ENCODE measurements at places on chromosomes 1 and 21. TPM values are rescaled to one million over a fixed set of nuclear protein-coding genes. Genes with fewer than 3 reads are reported as not detected.

Gene AMIGO1
- polyA plus RNA-seq = 0.67 TPM

Gene AADACL4
- polyA plus RNA-seq = not detected

Gene RORC
- not detected for polyA plus RNA-seq

Gene BSND
- polyA plus RNA-seq = not detected

Gene UMODL1
- polyA plus RNA-seq = not detected

Gene KCNK2
- 0.08 TPM for polyA plus RNA-seq

Gene ABCG1
- polyA plus RNA-seq = 8.4 TPM

- no peaks in the 10 kb centered on the region for H3K27me3 ChIP-seq
- H3K27ac ChIP-seq = peak within 1 kb of the TSS; percentile 92
- H3K4me3 ChIP-seq = peak within 1 kb of the TSS; percentile 61
- H3K36me3 ChIP-seq = no peaks in the 10 kb centered on the region
Observed at GRCh38 chr1:15684042-15684461, at the start of gene PLEKHM2. PLEKHM2 (plus strand) TSS chr1:15684320; CDS start chr1:15684559, 239 bp downstream.

DNA sequence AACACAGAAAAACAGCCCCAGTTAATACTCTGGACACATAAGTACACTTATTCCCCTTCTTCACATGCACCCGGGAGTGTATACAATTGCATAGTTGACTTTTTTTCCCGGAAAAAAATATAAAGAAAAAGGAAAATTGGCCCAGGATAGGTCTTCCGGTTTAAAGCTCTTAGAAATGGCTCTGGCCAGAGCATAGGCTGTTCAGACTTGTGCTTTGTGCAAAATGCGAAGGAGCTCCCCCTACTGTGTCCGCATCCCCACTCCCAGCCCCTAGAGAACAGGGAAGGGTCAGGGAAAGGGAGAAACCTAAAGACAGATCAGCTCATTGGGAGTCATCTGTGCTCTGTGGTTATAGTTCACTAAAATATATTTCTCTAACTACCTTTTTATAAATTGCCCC, 5.5 kb upstream of the MTMR11 start:
- H3K36me3 ChIP-seq = peaks cover 11% of the 10 kb centered on the region
- no peak overlapping the region for H3K27ac ChIP-seq
- peak; percentile 57 for DNase-seq
- no peaks in the 10 kb centered on the region for H3K27me3 ChIP-seq

GRCh38 chr1:230827801-230828200, 40.5 kb downstream of the C1orf198 start:
- no peak for DNase-seq
- no peak overlapping the region for H3K4me3 ChIP-seq
- H3K36me3 ChIP-seq = no peaks in the 10 kb centered on the region

- peaks cover 2% of the 10 kb centered on the region for H3K4me1 ChIP-seq
- no peak overlapping the region for H3K27ac ChIP-seq
- no peaks in the 10 kb centered on the region for H3K36me3 ChIP-seq
- no peak overlapping the region for H3K4me3 ChIP-seq
- H3K27me3 ChIP-seq = peaks cover 2% of the 10 kb centered on the region
Observed at GRCh38 chr1:7921796-7922195, 18.8 kb downstream of the TNFRSF9 start.

GRCh38 chr1:30824736-30825429, 67.3 kb upstream of the LAPTM5 start:
- H3K4me1 ChIP-seq = peaks cover 10% of the 10 kb centered on the region
- no peak overlapping the region for H3K27ac ChIP-seq
- DNase-seq = no peak
- no peaks in the 10 kb centered on the region for H3K36me3 ChIP-seq
- no peak overlapping the region for H3K4me3 ChIP-seq

DNA sequence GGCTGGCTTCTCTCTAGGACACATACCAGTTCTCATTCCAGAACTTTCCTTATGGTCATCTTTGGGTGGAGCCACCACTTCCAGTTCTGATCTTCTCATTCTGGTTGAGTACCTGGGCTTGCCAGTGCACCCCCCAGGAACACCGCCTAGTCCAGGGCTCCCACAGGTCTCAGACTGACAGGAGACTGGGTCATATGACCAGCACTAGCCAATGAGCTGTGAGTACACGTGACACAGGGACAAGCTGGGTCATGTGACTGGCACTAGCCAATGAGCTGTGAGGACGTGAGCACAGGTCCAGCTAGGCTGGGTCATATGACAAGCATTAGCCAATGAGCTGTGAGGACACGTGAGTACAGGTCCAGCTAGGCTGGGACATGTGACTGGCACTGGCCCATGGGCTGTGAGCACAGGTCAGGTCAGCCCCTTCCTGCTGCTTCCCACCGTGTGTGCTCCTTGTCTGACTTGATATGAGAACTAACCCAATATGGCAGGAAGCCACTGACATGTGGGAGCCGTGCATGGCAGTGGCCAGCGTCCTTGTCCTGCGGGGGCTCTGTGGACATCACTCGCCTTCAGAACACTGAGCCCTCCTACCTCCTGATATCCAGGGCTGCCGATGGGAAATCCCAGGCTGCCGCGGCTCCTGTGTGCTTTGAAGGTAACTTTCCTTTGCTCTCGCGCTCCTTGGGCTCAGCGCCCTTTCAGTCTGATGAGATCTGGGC, 22.7 kb downstream of the KRTAP10-1 start:
- no peaks in the 10 kb centered on the region for H3K27me3 ChIP-seq
- no peak for DNase-seq
- H3K4me1 ChIP-seq = no peaks in the 10 kb centered on the region
- H3K27ac ChIP-seq = no peak overlapping the region
- H3K36me3 ChIP-seq = no peaks in the 10 kb centered on the region

DNA sequence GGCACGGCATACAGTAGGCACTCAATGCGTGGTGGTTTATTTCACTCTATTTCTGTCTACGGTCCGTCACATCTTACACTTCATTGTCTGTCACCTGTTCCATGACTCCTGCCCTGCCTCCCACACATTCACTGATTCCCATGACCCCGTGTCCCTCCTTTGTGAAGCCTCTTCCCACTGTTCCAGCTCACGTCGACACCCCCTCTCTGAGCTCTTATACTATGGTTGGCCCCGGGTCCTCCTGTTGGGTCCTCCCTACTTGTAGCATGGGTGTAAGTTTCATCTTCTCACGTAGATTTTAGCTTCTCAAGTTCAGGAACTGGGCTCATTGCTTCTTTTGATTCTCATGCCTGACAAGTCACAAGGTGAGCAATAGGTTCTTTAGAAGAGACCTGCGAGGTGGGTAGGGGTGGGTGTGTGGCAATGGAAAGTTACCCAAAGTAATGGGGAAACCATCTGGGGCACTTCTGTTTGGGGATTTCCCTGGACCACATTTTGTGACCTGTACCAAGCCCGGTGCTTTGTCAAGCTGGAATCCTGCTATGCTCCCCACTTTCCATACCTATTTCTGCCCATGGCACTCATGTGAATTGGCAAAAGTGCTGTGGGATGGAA, 22.1 kb upstream of the IL10 start:
- H3K27ac ChIP-seq = no peak overlapping the region
- no peak overlapping the region for H3K4me3 ChIP-seq
- H3K36me3 ChIP-seq = no peaks in the 10 kb centered on the region
- DNase-seq = no peak

DNA sequence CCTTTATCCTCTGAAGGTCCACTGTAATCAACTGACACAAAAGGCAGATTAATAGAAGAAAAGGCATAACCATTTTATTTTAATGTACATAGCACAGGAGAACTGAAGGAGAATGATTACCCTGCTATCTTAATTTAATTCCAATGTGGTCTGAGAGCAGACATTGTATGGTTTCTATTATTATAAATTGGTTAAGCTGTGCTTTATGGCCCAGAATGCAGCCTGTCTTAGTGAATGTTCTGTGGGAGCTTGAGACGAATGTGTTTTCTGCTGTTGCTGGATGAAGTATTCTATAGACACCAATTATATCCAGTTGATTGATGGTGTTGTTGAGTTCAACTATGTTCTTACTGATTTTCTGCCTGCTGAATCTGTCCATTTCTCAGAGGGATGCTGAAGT, 25.0 kb upstream of the SLC2A1 start:
- H3K27ac ChIP-seq = no peak overlapping the region
- H3K4me1 ChIP-seq = peaks cover 5% of the 10 kb centered on the region
- no peaks in the 10 kb centered on the region for H3K36me3 ChIP-seq
- no peaks in the 10 kb centered on the region for H3K27me3 ChIP-seq

GRCh38 chr1:242139986-242140385, 141.1 kb upstream of the MAP1LC3C start:
- no peaks in the 10 kb centered on the region for H3K4me1 ChIP-seq
- H3K27ac ChIP-seq = no peak overlapping the region
- DNase-seq = no peak
- H3K4me3 ChIP-seq = no peak overlapping the region

GRCh38 chr1:185670187-185670627, 64.0 kb upstream of the HMCN1 start:
- peak; percentile 74 for DNase-seq
- no peaks in the 10 kb centered on the region for H3K27me3 ChIP-seq
- H3K4me3 ChIP-seq = no peak overlapping the region
- H3K36me3 ChIP-seq = no peaks in the 10 kb centered on the region
- no peak overlapping the region for H3K27ac ChIP-seq

GRCh38 chr1:30817077-30817438, 59.5 kb upstream of the LAPTM5 start:
- no peak overlapping the region for H3K4me3 ChIP-seq
- H3K27ac ChIP-seq = no peak overlapping the region
- no peaks in the 10 kb centered on the region for H3K36me3 ChIP-seq
- DNase-seq = no peak
- H3K4me1 ChIP-seq = no peaks in the 10 kb centered on the region

DNA sequence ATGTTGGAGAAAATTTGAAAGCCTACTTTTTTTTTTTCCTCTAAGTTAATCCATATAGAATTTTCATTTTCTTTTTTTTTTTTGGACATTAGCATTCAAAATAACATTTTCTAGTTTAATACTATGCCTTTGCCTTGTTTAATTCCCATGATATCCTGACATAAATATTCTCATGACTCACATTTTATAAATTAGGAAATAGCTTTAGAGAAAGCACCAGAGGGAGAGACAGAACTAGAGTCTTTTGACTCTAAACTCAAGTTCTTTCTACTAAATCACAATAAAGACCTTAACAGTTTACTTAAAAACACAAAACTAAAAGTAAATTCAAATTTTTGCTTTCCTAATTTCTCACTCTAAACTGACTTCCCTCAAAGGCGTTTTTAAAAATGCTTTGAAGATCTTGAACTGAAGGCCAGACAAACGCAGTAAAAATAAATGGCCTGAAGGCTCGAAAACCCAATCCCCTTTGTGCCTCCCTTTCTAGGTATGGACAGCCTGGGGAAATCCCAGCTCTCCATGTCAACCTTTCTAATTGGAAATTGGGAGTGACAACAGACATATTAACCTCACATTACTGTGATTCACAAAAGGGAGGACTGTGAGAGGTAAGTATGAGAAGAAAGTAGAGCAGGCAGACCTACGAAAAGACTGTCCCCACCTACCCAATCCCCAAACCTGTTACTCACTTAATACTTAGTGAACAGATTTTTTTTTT, 104.6 kb downstream of the ENAH start:
- no peak overlapping the region for H3K4me3 ChIP-seq
- no peak for DNase-seq
- H3K36me3 ChIP-seq = no peaks in the 10 kb centered on the region
- H3K27me3 ChIP-seq = no peaks in the 10 kb centered on the region
